Panc1 (cell line): ENCODE measurements at places on chromosomes 2 and 18. TPM values are rescaled to one million over a fixed set of nuclear protein-coding genes. Genes with fewer than 3 reads are reported as not detected.

DNA sequence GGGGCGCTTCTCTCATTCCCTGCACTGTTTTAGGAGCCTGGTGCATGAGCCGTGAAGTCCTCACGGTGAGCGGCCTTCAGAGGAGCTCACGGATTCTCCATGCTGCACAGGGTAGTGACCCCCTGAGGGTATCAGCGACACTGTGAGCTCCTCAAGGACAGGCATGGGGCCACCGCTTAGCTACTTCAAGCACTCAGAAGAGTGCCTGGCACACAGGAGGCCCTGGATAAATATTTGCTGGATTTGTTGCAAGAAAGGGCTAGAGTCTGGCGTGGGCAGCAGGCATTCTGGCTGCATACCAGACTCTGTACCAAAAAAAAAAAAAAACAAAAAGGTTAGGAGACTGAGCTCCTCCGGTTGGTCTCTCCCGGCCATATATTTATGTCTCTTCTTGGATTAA, 5.7 kb upstream of the MBP start:
- no peak for DNase-seq

DNA sequence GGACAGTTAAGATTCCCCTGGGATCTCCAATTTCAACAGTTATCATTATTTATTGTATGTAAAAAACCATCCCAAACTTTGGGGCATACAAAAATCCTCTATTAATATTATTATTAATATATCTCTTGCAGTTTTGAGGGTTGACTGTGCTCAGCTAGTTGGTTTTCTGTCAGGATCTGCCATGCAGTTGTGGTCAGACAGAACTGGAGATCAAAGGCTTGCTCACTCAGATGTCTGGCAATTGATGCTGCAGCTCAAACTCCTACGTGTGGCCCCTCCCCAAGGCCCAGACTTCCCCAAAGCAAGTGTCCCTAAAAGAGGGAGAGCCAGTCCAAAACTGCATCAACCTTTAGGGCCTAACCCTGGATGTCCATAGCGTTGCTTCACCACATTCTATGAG, 204.7 kb downstream of the TTC32 start:
- DNase-seq = no peak

- DNase-seq = no peak
These were observed 23.3 kb upstream of the ROCK1 start for GRCh38 chr18:21134895-21135294.

DNA sequence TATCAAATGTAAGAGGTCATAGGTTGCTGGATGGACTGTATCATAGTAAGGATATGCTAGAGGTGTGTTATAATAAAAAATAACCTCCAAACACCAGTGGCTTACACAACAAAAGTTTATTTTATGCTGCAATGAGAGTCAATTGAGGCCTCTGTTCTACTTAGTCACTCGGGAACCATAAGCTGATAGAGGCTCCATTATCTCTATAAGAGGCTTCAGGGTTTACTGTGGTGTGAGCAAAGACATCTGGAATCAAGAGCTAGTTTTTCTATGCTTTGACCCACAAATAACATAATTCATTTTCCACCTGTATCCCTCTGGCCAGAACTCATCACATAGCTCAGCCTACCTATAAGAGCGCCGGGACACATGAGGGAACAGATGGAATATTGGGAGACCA, 47.5 kb upstream of the NEMP2 start:
- DNase-seq = no peak

DNA sequence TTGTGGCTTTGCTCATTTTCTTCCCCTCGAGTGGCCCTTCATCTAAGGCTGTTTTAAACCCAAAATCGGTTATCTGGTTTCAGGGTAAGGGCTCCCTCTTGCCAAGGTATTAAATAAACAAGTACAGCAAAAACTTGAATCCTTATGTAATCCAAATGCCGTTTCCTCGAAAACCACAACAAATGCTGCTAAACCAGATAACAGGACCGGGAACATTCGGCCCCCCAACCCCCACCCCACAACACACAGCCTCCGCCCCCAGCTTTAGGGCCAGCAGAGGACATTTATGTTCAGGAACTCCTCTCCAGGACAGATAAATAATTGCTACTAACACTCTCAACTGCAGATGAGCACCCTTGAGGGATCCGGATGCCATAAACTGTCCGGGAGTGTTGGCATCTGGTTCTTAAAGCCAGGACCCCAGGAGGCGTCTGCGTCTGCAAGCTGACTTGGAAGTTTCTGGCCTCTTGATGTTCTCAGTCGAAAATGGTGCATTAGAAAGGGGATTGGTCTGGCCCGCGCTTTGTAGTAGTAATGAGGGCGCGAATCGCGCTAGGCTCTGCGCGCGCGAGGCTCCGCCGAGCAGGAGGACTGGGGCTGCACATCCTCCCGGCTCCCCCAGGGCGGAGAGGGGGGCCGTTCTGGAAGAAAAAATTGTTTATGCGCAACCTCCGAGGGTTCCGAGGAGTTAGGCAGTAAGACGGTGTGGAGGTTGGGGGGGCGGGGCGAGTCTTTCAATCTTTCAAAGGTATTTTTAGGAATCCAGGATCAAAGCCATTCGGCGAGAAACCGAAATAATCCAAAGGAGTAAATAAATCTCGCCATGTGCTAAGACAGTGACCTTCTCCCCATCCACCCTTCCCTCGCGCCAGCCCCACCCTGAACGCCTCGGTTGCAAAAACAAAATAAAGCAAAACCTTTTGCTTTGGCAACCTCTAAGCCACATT, 3.9 kb upstream of the ID2 start:
- no peak for DNase-seq

DNA sequence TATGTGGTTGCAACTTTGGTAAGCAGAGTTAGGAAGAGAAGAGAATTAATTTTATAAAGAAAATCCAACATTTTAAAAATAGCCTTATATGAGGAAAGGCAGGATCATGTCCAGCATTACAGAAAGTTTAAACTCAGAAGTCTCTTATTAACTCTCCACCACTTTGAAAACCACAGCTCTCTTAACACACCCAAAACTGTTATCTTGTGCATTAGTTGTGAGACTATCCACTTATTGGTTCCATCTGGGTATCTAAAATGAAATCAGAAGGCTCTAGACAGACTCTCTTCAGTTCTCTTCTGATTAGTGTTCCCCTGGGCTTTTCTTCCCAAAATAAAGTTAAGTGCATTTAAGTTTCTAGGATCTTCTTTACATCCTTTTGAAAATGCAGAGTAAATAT, 251.5 kb downstream of the TXNL1 start:
- no peak for DNase-seq

- no peak for DNase-seq
These were observed 773.9 kb downstream of the BCL11A start for GRCh38 chr2:59779571-59779970.

DNA sequence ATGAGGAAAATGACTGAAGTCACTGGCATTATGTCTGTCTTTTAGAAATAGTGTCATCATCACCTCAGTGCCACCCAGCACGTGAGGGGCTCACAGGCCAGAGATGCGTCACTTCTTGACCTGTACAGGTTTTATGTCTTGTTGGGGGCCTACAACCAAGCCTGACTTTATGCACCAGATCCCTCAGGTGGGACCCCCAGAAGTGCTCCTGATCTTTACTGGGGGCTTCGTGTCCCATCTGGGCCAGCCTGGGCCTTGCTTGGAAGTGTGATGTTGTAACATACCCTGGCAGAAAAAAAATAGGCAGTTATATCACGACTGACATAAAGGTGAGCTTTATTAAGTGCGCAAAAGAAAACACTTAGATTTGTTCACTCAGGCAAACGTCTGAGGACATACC, 21.5 kb upstream of the GNAL start:
- DNase-seq = no peak

DNA sequence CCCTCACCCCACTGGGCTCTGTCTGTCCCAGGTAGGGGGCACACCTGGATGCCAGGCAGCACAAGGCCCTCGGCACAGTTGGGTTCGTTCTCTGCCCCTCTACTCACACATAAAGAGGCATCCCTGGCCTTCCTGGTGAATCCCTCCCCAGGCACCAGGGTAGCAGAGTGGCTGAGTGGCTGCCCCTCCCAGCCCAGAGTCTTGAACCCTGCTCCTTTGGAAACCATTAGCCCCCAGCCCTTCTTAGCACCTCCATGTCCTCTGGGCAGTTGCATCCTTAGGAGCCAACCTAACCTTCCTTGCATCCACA, 2.0 kb downstream of the GPC1 start:
- no peak for DNase-seq

DNA sequence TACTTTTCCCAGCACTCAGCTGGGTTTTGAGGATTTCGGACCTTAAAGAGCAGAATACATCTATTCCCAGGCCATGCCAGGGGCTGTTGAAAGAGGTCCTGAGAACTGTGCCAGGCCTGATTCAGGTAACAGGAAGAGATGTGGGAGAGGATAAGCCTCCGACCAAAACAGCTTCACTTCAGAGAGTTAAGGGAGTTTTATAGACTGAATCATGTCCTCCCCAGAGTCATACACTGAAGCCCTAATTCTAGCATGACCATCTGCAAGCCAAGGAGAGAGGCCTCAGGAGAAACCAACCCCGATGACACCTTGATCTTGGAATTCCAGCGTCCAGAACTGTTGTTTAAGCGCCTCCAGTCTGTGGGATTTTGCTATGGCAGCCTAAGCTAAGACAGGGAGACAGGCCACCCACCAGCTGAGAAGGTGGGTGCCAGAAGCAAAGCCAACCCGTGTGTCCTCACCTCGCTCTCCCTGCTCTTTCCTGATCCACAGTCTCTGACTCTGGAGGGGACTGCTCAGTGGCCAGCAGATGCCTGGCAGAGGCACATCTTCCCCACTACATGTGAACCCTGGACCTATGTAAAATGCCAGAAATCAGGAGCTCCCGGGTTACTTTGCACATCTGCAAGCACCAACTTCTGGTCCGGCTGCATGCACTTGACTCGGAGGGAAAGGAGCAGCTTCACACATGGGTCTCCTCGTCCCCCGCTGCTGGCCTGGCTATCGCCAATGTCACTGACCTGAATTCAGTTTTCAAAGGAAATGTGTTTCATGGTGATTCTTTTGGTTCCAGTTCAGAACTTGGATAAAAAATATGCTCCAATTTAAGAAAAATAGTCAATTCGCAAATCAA, 116.8 kb upstream of the EPC2 start:
- no peak for DNase-seq

- no peak for DNase-seq
These were observed 91.9 kb upstream of the ANKRD30BL start for GRCh38 chr2:132253496-132254305.

- DNase-seq = no peak
These were observed 6.8 kb upstream of the ARHGAP25 start for GRCh38 chr2:68727683-68728375.

GRCh38 chr2:20697322-20697934, 30.5 kb downstream of the GDF7 start:
- DNase-seq = no peak

The RGPD3 gene
- total RNA-seq = 0.31 TPM

The ZBTB7C gene
- total RNA-seq = 0.03 TPM

The LIMS3 gene
- 2.6 TPM for total RNA-seq

The KCTD1 gene
- 34.4 TPM for total RNA-seq

The STAMBP gene
- total RNA-seq = 49.0 TPM

The NEMP2 gene
- 12.0 TPM for total RNA-seq

The POTEI gene
- total RNA-seq = 0.92 TPM

The MC2R gene
- total RNA-seq = 0.05 TPM

The CCDC148 gene
- 0.92 TPM for total RNA-seq

The ABCB11 gene
- 0.05 TPM for total RNA-seq
